ENCODE measurements at places on chromosomes 12 and 14.

GRCh38 chr14:20836668-20837338, 34.2 kb upstream of the RNASE1 start:
- no peak for DNase-seq

DNA sequence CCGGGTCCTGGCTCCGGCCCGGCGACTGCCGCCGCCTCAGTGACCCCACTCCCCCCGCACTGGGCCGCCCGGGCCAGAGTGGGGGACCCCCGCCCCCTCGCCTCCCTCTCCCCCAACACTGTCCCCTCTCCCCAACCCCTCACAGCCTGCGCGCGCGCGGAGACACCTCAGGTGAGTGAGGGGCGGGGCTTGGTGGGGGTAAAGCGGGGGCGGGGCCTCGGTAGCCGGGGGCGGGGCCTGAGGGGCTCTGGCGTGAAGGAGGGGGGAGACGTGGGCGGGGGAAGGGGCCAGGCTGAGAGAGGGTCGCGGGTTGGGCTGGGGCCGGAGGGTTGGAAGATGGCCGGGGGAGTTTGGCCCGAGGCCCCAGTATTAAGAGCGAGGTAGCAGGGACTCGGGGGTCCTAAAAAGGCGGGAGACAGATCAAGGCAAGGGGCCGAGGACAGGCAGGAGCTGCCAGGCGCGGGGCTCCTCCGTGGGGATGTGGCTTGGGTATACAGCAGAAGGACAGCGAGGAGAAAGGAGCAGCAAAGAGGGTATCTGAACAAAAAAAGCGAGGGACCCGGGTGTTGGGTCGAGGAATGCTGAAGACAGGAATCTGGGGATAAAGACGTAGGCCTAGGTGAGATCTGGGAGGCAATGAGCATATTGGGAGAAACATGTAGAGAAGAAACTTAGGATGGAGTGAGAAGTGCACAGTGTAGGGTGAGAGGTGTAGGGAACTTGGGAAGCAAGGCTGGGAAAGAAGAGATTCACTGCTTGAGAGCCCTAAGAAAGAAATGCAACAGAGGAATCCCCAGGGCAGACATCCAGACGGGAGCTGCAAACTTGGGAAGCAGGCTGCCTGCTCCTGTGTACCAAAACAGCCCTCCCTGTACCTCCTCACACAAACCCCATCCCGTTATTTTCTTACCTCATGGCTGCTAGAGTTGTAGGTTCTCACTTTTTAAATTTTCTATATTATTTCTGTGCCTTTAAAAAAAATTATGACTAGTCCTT, 10.8 kb downstream of the SUOX start:
- no peak for DNase-seq

- peak; percentile 40 for DNase-seq
Measured at GRCh38 chr12:26097046-26097878, 27.6 kb downstream of the BHLHE41 start.

DNA sequence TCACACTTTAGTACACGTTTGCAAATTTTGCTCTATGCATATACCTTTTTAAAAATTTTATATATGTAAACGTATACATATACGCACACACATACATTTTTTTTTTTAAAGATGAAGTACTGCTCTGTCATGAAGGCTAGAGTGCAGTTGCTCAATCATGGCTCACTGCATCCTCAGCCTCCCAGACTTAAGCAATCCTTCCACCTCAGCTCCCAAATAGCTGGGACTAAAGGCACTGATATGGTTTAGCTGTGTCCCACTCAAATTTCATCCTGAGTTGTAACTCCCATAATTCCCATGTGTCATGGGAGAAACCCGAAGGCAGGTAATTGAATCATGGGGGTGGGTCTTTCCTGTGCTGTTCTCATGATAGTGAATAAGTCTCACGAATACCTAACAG, 220.8 kb upstream of the CAND1 start:
- no peak for DNase-seq

DNA sequence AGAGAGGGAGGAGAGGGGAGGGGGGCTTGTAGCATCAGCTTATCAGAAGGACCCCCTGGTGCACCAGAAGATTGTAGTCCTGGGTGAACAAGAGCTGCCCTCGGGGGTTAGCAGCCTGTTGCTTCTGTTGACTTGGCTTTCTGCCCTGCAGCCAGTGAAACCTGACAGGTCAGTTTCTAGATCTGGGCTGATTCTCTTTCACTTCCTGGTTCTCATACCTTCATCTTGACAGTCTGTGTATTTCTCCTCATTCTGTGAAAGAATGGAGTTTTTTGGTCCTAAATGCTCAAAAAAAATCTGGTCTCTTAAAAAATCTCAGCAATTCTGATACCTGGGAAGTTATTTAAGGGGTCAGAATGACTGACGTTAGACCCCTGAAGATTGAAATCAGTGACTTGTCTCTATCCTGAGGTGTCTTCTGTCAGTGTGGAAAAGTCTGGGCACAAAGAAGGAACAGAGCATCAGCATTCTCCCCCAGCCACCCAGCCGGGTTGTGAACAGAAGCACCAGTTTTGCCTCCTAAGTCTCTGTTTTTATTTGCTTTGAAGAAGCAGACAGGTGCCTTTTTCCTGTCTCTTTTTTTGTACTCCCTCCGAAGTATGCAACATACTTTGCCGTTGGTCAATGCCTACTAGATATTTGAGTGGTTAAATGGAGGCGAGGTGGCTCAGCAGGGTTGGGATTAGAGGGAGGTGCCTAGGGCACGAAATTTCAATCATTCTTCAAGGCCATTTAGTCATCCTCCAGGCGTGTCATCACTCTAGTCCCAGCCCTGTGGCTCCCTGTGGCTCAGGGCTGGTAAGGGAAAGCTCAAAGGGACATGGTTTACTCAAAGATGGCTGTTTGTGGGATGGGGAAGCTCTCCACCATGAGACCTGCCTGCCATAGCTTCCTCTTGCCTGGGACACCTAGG, 24.0 kb downstream of the TTC9 start:
- peak; percentile 30 for DNase-seq
